ENCODE measurements at places on chromosomes 1 and 21. TPM values are rescaled to one million over a fixed set of nuclear protein-coding genes. Genes with fewer than 3 reads are reported as not detected.

FALEC gene
- total RNA-seq = not detected

RNU1-3 gene
- total RNA-seq = under 0.01 TPM

LMNA gene
- 479 TPM for total RNA-seq

LCE7A gene
- not detected for total RNA-seq

RNU1-1 gene
- under 0.01 TPM for total RNA-seq

NR1I3 gene
- total RNA-seq = not detected

NRIP1 gene
- 18.4 TPM for total RNA-seq

HSD3B2 gene
- not detected for total RNA-seq

S100A7A gene
- not detected for total RNA-seq

RGS8 gene
- not detected for total RNA-seq

EFCAB7 gene
- 5.5 TPM for total RNA-seq

NLRP3 gene
- 0.32 TPM for total RNA-seq

KRTAP19-3 gene
- total RNA-seq = not detected

LEFTY2 gene
- not detected for total RNA-seq

C1orf159 gene
- 14.1 TPM for total RNA-seq

CD247 gene
- not detected for total RNA-seq

LCE1E gene
- not detected for total RNA-seq

C1QA gene
- total RNA-seq = not detected

CGN gene
- total RNA-seq = 0.52 TPM

HMGCS2 gene
- not detected for total RNA-seq
